ENCODE measurements at places on chromosomes 3 and 15.
A peak's percentile ranks its signal among the peaks of the same experiment; 100 is the strongest.

DNA sequence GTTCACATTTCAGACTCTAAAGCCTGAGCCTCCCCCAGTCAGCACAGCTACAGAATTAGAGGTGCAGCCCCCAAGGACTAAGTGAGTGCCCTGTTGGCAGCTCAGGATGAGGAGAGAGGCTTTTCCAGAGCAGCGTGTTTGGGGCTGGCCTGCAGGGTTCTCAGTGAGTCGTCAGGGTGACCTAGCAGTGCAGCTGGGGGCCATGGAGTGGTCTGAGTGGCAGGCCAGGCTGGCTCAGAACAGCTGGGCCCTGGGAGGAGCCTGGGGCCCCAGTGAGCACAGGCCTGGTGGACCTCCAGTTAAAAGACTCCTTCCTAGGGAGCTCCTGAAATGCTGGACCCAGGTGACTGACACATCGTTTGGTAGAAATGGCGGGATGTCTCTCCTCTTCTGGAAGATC, 108.3 kb downstream of the SLC49A4 start:
- DNase-seq = no peak

- DNase-seq = peak; percentile 40
Observed at GRCh38 chr3:73502609-73503583, 121.8 kb downstream of the PDZRN3 start.

DNA sequence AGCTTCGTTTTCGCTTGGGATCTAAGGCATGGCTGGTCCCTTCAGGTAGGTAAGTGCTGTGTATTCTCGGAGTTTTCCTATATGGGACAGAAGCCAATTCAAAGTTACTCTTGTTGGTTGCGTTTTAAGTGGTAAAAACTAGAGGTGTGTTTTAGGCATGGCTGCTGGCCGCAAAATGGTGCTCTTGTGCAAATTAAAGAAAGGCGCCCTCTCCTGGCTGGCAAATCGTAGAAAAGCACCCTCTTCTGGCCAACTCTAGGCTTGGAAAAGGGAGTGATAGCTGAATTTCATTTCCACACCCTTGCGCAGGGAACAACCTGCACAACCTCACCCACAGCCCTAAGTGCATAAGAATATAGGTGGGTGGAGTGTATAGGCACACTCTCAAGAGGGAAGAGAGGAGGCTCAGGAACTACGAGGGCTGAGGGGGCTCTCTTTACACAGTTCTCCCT, 23.5 kb downstream of the DRD3 start:
- DNase-seq = peak; percentile 61

DNA sequence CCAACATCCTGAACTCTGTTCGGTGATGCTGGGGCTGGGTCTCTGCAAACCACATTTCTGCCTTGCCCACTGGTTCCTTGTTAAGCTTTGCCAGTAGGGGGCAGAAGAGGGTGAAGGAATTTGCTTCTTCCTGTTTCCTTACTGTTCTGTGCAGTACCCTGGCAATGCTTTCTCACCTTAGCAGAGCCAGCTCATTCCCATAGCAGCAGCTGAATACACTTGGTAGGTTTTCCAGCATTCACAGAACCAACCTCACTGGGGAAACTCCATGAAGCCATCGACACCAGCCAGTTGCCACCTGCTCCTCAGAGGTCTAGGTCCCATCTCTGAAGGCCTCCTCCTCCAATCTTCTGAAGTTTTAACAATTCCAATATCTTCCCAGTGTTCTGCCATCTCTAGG, 308.4 kb downstream of the PDCD6IP start:
- DNase-seq = peak; percentile 83

DNA sequence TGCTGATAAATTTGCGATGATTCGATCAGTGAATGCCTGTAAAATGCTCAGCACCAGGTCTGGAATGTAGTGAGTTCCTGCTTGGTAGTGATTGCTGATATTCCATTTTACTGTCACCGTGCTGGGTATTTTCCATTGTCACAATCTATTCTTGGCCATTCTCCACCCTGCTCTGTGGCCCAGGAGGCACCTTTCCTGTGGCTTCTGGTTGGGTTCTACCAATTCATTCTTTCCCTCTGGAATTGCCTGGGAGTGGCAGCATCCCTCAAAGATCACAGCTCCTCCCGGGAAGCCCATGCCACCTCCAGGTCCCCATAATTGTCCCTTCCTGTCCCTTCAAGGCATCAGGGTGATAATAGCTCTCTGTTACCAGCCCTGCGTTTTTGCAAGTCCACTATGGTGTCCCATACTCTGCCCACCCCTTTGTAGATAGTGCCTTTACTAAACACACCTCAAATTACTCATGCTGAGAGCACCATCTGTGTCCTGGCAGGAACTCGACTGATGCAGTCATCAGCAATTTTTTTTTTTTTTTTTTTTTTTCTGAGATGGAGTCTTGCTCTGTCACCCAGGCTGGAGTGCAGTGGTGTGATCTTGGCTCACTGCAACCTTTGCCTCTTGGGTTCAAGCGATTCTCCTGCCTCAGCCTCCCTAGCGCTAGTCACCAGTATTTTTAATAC, 177.8 kb upstream of the PROK2 start:
- DNase-seq = no peak

DNA sequence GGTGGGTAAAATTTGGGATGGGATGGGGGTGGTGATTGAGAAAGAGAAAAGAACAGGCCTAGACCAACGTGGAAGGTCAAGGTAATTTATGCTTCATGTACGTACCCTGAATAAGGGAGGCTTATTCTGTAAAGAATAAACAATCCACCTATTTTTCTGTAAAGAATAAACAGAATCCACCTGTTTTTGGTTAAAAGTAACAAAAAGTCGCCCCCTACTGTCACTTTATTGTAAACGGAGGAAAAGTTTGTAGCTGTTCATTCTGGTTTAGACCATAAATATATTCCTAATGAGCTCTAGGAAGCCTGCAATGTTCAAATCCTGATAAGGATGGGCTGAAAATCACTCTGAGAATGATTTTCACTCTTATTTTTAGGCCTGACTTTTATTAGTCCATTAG, 23.5 kb upstream of the SQOR start:
- no peak for DNase-seq

DNA sequence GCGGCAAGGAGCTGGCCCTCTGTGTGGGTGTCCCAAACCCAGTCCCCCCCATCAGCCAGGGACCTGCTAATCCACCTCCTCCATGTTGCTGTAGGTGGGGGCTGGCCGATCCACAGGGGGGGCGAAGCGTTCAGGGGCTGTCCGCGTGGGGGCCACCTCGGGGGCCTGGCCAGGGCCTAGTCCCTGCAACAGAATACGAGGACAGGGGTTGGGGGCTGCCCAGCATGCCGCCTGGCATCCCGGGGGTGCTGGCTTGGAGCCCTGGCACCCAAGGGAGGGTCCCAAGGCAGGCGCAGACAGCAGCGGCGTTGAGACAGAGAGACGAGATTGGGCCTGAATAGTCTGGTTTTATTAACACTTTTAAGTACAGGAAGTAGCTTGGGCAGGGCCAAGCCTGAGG, 3.8 kb upstream of the QARS1 start:
- DNase-seq = no peak

DNA sequence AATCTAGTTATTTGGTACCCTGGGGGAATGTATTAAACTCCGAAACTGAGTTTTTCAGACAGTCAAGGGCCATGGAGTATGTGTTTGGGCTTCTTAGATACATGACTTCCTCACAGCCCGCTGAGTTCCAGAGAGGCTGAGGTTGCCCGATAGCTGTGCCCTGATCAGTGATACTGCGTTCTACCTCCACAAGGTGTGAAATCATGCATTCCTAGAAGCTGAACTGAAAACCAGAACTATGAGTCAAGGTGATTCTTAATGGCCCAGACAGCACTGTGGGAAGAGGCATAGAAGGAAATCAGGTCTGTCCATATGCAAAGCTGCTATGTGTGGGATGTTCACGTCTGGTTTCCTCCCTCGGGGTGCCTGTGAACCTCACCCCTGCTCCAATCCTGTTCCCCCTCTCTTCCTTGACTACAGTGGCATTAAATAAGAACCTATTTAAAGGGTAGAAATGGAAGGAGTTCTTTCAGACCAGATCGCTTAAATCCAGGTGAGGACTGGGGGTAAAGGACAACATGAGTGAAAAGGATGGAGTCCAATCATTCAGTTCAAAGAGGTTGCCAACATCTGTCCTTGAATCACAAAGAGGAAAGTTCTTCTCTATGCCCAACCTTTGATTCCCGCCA, 74.3 kb downstream of the MYO1E start:
- DNase-seq = no peak

DNA sequence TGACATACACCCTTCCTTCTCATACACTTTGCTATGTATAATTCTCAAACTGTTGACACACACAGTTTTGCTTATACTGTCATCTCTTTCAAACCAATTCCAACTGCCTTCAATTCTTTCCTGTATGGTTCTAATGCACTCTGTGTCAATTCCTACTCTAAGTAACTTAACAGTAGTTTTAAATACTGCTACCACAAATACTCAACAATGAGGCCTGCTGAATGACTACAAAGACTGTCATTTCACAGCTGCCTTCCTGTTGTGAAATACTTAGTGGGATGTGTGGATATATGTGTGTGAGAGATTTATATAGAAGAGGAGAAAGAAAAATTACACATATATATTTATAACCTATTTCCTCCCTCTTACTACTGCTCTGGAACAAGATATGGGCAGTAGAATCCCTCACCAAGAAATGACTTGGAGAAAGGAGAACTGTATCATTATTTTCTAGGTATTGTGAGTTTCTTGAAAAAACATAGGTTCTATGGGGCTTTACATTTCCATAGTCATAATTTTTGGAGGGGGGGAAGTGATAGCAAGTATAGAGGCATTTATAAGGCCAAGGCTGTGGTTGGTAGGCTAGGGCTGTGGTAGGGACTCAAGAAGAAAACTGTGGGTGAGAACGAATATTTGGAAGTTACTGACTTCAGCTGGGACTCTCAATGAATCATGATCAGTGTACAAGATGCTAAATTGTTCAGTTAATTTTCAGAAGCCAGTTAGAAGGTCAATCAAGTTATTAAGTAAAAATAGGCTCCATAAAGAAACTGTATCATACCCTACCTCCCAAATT, 88.7 kb downstream of the ANKRD28 start:
- no peak for DNase-seq

DNA sequence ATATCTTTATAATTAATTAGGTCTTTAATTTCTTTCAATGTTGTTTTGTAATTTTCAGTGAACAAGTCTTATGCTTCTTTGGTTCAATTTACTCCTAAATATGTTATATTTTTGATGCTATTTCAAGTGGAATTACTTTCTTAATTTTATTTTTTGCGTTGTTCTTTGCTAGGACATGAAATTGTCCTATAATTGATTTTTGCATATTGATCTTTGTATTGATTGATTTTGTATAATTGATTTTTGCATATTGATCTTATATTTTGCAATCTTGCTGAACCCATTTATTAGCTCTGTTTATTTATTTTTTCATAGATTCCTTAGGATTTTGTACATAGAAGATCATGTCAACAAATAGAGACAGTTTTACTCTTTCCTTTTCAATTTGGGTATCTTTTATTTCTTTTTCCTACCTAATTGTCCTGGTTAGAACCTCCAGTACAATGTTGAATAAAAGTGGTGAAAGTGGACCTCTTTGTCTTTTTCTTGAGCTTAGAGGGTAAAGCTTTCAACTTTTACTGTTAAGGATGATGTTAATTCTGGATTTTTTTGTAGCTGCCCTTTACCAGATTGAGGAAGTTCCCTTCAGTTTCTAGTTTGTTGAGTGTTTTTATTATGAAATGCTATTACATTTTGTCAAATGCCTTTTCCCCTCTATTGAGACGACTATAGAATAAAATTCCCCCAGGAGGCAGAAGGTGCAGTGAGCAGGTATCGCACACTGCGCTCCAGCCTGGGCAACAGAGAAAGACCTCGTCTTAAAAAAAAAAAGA, 36.8 kb upstream of the CCDC50 start:
- DNase-seq = no peak

GRCh38 chr3:159791336-159791735, 197.3 kb upstream of the IL12A start:
- peak; percentile 34 for DNase-seq

DNA sequence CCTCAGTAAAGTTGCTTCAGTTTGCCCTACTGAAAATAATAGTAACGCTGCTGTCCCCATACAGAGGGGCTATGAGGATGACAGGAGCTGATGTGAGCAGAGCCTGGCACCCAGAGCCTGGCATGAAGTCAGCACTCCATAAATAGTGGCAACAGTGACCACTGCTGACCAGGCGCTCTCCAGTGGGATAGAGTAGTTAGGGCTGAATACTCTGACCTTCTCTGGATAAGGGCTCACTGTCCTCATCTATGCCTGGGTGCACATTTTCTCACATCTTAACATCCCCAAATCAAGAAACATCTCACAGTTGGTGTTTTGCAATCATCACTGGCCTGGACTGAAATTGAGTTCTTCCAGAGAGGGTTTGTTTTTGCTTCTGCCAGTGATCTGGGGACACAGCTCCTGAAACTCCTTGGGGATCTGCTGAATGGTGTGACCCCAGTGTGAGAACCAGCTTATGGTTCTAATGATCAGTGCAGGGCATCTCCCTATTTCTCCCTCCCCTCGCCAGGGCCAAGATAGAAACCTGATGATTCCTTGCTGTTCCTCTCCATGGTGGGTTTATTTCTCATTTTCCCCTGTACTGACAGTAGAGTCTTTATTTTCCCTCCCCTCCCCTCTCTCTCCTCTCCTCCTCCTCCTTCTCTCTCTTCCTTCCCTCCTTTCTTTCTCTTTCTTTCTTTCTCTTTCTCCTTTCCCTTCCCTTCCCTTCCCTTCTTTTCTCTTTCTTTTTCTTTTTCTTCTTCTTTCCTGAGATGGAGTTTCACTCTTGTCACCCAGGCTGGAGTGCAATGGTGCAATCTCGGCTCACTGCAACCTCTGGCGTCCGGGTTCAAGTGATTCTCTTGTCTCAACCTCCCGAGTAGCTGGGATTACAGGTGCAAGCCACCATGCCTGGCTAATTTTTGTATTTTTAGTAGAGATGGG, 3.5 kb upstream of the PCSK6 start:
- DNase-seq = no peak

DNA sequence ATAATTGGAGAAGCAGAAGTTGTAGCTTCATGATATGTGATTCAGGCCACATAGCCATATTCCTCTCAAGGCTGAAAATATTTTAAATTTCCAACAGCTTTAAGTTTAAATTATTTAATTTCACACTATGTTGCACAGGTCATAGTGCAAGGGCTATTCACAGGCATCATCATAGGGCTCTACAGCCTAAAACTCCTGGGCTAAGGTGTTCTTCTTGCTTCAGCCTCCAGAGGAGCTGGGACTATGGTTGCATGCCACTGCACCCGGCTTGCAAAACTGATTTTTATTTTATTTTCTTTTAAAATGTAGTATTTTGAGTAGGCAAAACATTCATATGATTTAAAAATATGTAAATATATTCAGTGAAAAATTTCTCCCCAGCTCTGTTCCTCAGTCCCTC, 6.0 kb upstream of the CEP97 start:
- no peak for DNase-seq

- peak; percentile 58 for DNase-seq
Observed at GRCh38 chr15:96053781-96054428, 276.6 kb upstream of the NR2F2 start.

GRCh38 chr3:58459160-58459559, 25.5 kb upstream of the PDHB start:
- no peak for DNase-seq
